CD4-positive, alpha-beta T cell treated with Interleukin-15 for 4 hours (primary cell): ENCODE measurements at places on chromosomes 7 and 10.

DNA sequence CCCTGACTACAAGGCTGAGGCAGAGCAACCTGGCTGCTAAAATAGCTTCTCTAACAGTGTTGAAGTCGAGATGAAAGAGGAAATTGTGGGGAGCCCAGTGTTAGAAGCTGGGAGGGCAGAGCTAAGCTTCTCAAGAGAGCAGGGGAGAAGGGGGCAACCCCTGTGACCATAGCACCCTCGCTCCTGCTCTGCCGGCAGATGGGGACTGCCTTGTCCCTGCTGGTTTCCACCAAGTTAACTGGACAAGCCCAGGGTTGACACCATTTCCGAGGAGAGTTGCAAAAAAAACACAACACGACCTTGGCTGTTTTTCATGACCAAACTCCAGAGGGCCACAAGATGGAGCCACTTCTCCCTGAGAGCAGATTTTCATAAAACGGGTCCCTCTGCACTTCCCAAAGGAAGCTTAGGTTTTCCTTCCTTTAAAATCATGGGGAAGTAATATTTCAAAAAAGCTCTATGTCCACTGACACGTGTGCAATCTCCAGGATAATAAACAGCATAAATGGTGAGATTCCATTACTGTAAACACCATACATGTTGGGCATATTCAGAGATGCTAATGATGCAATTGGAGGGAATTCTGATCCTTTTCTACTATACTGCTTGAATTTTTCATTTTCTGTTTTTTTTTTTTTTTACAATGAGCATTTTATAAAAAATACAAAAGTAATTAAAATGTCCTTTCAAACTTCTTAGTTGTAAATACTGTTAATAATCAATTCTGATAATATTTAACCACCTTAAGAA is 140.4 kb downstream of the PIP4K2A start:
- DNase-seq = peak; percentile 50

GRCh38 chr7:121076350-121077164 is 88.0 kb downstream of the CPED1 start:
- DNase-seq = no peak

GRCh38 chr10:70293169-70293843 is 9.5 kb upstream of the NPFFR1 start:
- no peak for DNase-seq

DNA sequence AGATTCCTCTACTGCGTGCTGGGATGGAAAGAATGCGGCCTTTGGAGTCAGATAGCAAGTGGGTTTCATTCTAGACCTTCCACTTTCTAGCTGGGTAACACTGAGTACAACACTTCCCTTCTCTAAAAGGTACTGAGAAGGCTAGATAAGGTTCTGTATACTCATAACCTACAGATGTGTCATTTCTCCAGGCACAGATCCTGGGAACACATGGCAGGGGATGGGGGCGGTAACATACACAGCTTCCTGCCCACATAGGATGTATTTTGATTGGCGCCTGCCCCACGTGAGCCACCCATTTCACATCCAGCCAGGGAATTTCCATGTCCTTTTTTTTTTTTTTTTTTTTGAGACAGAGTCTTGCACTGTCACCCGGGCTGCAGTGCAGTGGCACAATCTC is 31.8 kb downstream of the KLRG2 start:
- DNase-seq = no peak
